ENCODE measurements at places on chromosomes 16 and 17.

- DNase-seq, result no peak
Observed at GRCh38 chr16:50765861-50766260, 24.0 kb downstream of the CYLD start.

- DNase-seq, result no peak
Observed at GRCh38 chr16:398561-399339, 1.8 kb downstream of the NME4 start.

DNA sequence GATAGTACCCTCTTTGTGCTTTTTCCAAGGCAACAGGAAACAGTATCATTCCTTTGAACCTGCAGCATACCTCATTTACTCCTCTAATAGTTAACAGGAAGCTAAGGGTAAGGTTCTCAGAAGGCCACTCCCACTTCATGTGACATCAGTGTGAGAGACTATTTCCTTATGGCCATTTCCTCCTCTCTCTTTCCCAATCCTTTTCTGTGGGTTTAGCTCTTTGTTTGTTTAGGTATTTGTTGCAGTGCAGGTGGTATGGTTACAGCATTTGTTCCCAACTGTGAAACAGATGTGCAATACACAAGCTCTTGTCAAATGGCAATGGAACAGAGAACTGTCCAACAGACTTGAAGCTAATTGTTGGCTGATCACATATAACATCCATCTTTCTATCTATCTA is 14.7 kb downstream of the TMC5 start:
- no peak for DNase-seq

DNA sequence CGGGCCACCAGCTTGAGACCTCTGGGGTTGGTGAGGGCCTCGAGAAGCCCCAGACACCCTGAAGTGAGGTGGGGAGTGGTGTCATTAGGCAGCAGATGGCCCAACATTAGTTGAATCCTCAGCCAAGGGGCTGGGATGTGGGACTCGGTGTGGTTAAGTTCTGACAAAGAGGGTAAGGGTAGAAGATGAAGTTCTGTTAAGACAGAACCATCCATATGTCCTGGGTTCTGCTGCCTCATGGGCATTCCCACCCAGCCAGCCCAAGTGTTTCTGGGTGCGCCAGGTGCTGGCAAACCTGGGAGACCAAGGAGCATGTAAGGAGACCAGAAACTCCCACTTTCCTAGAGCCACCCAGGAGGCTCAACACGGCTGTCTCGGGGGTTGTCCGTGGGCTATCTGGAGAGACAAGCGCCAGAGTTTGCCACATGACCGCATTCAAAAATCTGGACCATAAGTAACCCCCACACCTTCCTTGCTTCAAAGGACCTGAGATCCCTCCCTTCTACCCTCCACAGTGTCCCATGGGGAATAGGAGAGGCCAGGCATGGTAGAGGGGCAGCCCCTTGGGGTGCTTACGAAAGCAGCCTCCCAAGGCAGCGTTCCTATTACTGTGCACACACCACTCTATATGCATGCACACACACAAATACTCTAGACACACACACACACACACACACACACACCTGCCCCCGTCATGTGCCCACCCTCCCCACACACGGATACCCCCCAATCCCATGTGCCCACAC is 128.7 kb downstream of the C16orf78 start:
- DNase-seq, result no peak

DNA sequence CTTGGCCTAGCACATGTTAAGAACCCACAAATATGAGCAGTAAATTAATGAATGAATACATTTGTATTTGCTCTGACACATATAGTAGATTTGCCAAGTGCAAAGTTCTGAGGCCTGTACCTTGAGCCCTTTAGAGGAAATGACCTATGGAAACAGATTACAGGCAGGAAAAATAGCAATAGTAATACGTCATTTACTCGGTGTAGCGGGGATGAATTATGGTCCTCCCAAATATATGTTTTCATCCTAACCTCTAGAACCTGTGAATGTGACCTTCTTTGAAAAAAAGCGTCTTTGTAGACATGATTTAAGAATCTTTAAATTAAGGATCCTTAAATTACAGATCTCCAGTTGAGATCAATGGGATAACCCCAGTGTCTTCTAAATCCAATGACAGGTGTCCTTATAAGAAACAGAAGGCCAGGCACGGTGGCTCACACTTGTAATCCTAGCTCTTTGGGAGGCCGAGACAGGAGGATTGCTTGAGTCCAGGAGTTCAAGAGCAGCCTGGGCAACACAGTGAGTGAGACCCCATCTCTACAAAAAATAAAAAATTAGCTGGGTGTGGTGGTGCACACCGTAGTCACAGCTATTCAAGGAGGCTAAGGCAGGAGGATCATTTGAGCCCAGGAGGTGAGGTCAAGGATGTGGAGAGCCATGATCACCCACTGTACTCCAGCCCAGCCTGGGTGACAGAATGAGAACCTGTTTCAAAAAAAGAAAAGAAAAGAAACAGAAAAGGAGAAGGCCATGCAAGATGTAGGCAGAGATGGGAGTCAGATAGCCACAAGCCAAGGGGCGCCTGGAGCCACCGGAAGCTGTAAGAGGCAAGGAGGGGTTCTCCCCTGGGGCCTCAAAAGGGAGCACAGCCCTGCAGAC is 5.1 kb upstream of the ITPRIPL2 start:
- no peak for DNase-seq

GRCh38 chr17:3695129-3695722 is 729 bp downstream of the P2RX5 start:
- no peak for DNase-seq

- DNase-seq, result no peak
Observed at GRCh38 chr17:61656721-61657217, 65.8 kb upstream of the NACA2 start.

GRCh38 chr17:66506641-66507040 is 204.2 kb downstream of the PRKCA start:
- no peak for DNase-seq

DNA sequence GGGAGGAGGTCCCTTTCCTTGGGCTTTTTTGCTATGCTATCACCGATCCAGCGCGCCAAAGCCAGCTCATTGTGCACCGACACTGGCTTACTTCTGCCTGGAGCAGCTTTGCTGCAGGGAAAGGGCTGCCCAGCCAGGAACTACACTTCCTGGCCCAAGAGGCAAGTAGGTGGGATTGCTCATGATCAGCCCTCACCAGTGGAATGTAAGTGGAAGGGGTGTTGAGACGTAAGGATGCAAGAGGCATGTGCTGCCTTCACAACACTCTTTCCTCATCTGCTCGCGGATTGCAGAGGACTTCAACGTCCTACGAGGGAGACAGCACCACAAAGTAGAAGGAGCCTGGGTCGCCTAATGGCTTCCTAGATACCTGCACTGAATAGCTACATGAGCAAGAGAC is 104.3 kb upstream of the FOXF1 start:
- no peak for DNase-seq

- no peak for DNase-seq
Observed at GRCh38 chr16:17294856-17295255, 175.9 kb downstream of the XYLT1 start.

DNA sequence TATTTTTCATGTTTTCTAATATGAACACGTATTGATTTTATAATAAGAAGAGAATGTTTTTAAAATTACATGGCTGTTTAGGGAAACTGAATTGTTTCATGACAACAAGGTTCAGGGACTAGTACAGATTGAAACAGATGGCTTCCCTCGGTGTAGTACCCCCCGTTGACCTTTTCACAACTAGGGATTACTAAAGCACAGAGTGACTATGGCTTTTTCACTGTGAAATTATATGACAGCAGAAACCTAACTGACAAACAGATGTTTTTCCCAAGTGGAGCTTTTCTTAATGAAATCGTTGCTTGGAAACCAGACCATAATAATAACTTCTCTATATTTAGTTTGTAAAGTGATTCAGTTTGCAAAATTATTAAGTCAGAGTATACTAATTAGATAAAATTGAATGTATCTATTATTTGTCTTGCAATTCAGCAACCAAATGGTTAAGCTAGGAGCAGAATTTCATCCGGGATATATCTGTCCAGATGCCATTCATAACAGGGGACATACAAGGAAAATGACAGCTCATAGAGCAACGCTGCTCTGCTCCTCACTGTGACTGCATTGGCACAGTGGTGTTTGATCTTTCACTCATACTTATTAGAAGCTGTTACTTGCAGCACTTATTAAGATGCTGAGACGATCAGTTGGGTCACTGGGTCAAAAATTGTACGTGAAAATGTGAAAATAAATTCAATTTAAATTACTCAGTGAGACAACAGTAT is 111.7 kb downstream of the TANGO6 start:
- no peak for DNase-seq

- DNase-seq, result no peak
Observed at GRCh38 chr16:24773771-24774427, 44.4 kb downstream of the TNRC6A start.

DNA sequence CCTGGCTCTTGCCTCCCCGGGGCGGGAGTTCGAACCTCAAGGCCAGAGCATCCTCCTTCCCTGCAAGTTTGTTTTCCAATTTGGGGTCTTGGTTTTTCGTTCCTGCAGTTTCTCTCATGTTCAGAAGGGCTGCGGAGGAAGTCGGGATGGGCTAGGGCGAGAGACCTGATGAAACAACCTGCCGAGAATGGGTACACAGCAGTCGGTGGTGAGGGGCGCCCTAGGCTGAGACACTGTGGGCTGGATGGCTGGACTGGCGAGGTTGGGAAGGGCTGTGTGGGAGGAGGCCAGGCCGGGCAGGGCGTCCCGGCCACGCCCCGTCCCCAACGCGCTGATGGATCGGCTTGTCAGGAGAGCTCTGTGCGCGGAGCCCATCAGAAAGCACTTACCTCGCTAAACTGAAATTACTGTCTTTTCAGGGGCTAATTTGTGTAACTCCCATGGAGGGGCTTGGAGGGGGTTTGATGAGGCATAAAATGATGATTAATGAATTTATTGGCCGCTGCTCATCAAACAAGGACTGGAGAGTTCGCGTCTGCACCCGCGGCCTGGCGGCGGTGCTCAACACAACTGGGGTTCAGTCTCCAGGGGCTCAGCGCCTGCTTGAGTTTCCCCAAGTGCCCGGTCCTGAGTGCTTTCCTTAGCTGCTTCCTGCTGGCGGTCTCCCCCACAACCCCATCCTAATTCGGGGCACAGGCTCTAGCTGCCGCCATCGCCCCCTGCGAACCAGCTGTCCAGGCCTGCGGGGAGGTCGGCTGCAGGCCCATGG is 9.0 kb downstream of the IRX5 start:
- DNase-seq, result no peak

- DNase-seq, result no peak
Observed at GRCh38 chr17:60303406-60304099, 88.4 kb downstream of the USP32 start.

GRCh38 chr16:3364774-3365427 is 9.2 kb downstream of the OR2C1 start:
- peak; percentile 70 for DNase-seq

- no peak for DNase-seq
Observed at GRCh38 chr16:759110-759910, 1.2 kb upstream of the MSLN start.

DNA sequence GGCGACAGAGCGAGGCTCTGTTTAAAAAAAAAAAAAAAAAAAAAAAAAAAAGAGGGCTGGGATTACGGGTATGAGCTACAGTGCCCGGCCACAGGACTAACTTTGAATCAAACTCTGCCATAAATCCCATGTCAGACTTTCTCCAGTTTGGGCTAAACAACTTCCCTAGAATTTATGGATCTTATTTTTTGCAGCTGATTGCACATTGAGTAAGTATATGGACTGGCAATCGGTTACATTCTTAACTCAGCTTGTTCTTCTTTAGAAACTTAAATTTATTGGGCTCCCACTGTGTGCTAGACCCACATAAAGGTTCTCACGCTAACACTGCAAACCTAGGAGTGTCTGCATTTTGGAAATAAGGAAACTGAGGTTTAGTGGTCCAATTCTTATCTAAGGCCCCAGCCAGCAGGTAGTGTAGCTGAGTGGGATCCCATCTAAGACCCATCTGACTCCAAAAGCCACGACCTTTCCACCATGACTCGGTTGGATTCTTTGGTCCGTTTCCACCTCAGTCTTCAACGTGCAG is 718 bp upstream of the CBFB start:
- DNase-seq, result no peak

DNA sequence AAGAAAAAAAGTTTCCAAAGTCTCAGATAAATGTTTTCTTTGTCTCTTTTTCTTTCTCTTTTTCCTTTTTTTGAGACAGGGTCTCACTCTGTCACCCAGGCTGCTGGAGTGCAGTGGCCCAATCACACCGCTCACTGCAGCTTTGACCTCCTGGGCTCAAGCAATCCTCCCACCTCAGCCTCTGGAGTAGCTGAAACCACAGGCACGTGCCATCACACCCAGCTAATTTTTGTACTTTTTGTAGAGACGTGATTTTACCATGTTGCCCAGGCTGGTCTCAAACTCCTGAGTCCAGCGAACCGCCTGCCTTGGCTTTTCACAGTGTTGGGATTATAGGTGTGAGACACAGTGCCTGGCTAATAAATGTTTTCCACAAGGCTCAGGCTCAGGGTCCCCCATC is 53.3 kb upstream of the KSR1 start:
- no peak for DNase-seq

DNA sequence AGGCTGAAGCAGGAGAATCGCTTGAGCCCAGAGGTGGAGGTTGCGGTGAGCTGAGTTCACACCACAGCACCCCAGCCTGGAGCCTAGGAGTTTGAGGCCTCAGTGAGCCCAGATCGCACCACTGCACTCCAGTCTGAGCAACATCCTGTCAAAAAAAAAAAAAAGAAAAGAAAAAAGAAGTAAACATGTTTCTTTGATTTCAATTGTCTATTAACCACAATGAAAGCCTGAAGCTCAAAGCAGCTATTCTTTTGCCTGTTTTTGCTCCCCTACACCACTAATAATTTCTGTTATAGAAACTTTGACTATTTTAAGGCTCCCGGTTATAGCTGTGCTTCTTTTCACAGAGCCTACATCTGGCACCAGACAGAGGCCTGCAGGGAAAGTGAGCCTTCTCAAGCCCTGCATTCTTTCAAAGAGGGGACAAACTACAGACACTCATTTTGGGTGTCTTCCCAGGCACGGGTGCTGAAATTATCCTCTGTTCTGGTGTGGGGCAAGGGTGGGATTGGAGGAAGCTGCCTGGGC is 14.2 kb upstream of the SLC52A1 start:
- DNase-seq, result peak; percentile 38

DNA sequence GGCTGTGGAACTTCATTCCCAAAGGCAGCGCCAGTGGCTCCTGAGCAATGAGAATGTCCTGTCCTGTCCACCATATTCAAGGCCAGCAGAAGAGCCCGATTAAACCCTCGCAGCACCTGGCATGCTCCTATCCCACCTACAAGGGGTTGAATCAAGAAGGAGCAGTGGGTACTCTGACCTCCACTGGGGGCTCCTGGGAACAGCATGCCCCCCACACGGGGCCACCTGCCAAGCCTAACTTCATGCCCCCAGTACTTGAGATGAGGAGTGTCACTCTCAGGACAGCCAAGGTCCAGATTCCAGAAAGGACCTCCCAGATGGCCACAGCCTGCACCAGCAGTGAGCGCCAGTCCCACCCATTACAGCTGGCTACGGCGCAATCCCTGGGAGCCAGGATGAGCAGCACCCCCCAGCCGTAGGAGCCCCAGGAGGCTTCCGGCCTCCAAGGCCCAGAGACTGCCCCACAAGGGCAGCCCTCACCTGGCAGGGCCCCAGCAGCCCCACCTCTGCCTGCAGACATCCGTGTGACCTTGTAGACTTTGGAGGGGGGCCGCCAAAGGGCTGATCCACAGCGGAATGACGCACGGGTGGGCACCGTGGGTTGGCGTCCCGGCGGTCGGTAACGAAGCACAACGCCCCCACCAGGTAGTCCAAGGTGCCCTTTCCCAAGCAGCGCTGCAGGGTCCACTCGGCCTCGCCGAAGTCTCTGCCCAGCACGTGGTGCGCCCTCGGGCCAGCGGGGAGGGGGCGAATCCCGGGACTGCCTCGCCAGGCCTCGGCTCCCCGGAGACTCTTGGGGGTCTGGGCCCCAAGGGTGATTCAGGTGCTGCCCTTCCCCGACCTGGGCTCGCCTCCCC is 1.0 kb upstream of the MPDU1 start:
- DNase-seq, result no peak

- no peak for DNase-seq
Observed at GRCh38 chr16:66740533-66740932, 10.9 kb downstream of the DYNC1LI2 start.

Measured in activated gamma-delta T cell treated with anti-CD3 and anti-CD28 coated beads, Interleukin-2, amount 50 U/mL, for 16 hours (primary cell).